ENCODE measurements at places on chromosomes 1 and 21.

- DNase-seq: no peak
Observed at GRCh38 chr1:26278724-26279455, 996 bp upstream of the SH3BGRL3 start.

GRCh38 chr1:229792012-229792975 is 166.2 kb downstream of the URB2 start:
- DNase-seq: no peak

- no peak for DNase-seq
Observed at GRCh38 chr1:17233675-17234320, 15.1 kb upstream of the PADI3 start.

DNA sequence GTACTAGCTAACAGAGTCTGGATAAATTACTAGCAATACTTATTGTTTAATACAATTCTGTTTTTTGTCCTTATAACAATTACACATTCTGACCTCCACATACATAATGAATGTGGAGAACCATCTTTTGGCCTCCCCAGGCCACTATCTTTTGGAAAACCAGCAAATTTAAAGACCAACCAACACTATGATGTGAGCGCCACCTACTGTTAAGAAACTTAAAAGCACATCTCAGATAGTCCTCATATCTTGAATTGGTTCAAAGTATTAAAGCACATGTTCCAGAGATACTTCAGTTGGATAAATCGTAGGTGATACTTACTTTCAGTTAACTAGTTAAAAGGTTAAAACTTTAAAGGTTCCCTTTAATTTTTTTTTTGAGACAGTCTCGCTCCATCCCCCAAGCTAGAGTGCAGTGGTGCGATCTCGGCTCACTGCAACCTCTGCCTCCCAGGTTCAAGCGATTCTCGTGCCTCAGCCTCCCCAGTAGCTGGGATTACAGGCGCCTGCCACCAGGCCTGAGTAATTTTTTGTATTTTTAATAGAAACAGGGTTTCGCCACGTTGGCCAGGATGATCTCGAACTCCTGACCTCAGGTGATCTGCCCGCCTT is 29.3 kb upstream of the USP1 start:
- no peak for DNase-seq

DNA sequence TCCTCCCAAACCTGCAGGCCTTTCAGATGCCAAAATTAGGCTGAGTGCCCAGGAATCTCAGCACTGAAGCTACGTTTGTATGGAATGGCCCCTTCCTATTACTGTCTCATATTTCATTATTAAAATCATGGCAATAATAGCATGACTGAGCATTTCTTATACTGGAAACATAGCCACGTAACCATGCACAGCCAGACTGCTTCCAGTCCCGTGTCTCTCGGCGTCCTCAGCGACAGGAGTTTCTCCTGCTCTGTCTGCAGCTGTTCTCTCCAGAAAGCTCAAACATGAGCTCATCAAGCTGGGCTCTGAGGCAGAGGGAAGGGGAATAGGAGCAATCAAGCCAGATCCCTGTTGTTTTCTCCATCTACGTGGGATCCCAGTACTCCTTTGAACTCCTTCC is 104.0 kb downstream of the CDC7 start:
- no peak for DNase-seq

DNA sequence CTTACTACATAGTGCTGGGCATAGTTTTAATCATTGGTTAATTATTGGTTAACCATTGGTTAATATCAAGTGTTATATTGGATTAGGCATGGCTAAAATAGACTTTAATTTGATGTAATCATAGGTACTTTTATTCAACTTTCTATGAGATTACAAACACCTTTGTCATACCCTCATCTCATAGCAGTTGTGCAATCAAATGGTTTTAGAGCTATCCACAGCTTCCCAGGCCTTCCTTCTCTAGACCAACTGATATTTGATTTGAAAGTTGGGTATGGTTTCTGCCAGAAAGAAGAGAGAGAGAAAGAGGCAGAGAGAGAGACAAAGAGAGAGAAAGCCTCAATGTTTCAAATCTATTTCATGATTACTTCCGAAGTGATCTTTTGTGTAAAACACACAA is 9.6 kb upstream of the RGS1 start:
- no peak for DNase-seq

Data from stimulated activated CD4-positive, alpha-beta T cell treated with anti-CD3 and anti-CD28 coated beads, Interleukin-15, amount 100 ng/mL, for 1 hour (primary cell).